ENCODE measurements at places on chromosomes 2 and 18. TPM values are rescaled to one million over a fixed set of nuclear protein-coding genes. Genes with fewer than 3 reads are reported as not detected.

The LRP2 gene
- polyA plus RNA-seq, result 157 TPM

The CAMKMT gene
- 10.8 TPM for polyA plus RNA-seq

The CENPO gene
- 20.1 TPM for polyA plus RNA-seq

The FNDC4 gene
- polyA plus RNA-seq, result 10.9 TPM

The KIF1A gene
- polyA plus RNA-seq, result 7.9 TPM

The PDCL3 gene
- polyA plus RNA-seq, result 29.2 TPM

The DRC1 gene
- polyA plus RNA-seq, result 2.4 TPM

The RAB17 gene
- polyA plus RNA-seq, result 22.6 TPM

The FBXO36 gene
- 6.9 TPM for polyA plus RNA-seq

The CDK5R2 gene
- polyA plus RNA-seq, result 0.06 TPM

The MC4R gene
- 0.13 TPM for polyA plus RNA-seq

- DNase-seq, result no peak
These were observed 63.0 kb upstream of the SPRED2 start for GRCh38 chr2:65495251-65495877.

- DNase-seq, result no peak
These were observed 192.6 kb downstream of the SH3RF3 start for GRCh38 chr2:109321570-109321969.

DNA sequence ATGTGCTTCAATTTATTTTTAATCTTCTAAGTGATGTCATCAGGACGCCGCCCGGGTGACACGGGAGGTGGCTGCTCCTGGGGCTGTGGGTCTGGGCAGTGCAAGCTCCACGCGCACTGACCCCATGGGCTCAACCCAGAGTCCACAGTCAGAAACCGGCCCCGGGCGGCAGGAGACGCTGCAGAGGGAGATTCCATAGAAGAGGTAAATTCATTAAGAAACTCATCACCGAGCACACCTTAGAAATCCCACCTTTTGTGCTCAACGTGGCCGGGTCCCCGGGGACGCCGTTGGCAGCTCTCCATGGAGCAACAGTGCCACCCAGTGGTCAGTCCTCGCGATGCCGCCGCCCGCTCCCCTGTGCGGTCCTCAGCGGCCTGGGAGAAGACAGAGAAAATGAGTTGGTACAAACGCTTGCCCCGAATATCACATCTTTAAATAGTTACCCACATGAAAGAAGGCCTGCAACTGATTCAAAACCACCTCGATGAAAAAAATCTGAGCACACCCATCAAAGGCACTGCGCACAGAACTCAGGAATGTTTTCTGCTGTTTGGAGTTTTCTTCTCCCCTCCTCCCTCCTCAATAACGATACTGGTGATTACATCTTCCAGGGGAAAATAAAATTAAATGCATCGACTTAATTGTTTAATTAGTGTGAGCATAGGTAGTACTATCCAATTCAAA is 92.6 kb downstream of the CMPK2 start:
- DNase-seq, result no peak

- DNase-seq, result no peak
These were observed 69.0 kb upstream of the TAF1B start for GRCh38 chr2:9774266-9774665.

DNA sequence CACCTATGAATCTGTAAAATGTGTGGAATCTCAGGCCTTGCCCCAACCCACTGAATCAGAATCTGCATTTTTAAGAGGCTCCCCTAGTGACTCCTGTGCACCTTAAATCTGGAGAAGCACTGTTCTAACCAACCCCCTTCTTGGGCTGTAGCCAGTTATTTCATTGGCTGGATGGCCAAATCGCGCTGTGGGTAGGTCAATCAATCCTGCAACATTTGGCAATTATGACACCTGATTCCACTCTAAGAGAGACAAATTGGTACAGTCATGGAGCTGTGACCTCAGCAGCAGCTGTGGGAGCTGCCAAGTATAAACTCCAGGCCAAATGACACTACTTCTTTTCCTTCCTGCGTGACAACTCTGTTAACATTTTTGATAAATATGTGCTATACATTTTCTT is 208.7 kb downstream of the CLIP4 start:
- no peak for DNase-seq

GRCh38 chr2:133204421-133204820 is 363.8 kb downstream of the NCKAP5 start:
- no peak for DNase-seq

DNA sequence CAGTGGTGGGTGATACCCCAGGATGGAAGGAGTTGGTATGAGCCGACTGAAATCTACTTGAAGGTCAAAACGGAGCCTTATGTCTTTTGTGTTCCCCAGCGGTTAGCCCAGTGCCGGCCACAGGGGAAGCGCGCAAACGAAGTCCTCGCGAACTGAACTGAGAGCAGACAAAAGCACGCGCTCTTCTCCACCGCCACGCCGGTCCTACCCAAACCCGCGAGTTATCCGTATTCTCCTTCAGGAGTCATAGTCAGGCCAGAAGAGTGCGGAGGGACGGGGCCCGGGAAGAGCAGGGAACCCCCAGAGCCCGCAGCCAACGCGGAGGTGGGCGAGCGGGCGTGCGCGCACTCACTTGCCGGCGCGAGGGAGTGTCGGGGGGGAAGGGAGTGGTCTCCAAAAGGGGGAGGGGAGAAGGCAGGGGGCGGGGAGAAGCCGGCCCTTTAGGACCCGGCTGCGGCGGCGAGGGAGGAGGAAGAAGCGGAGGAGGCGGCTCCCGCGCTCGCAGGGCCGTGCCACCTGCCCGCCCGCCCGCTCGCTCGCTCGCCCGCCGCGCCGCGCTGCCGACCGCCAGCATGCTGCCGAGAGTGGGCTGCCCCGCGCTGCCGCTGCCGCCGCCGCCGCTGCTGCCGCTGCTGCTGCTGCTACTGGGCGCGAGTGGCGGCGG is at the start of gene IGFBP2:
TSS of gene IGFBP2 (plus strand) at position 469 of the 664 bp plus-strand sequence. CDS start at position 573, 104 bp downstream.
- DNase-seq, result no peak

DNA sequence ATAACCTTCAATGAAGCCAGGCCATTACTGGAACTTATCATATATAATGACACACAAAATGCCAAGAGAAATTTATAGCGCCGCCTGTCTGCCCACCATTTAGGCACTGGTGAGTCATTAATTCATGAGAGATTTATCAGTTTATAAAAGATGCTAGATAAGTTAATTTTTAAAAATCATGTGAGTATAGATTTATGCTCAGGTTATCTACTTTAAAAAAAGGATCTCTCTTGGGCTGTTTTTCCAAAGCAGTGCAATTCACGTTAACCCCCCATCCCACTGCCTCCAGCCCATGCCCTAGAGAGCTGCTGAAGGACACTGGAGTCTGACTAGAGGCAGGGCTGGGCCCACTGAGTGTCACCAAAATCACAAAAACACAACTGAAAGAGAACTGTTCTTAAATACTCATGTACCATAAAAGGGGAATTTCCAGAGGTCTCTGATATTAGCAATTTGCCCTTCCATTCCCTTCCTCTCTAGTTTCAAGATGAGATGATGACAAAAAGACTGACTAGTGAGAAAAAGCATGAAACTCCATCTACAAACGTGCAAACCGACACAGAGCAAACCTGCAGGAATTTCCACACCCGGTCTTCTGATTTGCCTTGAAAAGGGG is 160.8 kb downstream of the BCL2 start:
- DNase-seq, result no peak

GRCh38 chr2:8456151-8457091 is 225.4 kb upstream of the ID2 start:
- DNase-seq, result no peak

- DNase-seq, result no peak
These were observed 484.5 kb upstream of the ZNF804A start for GRCh38 chr2:184113696-184114403.

DNA sequence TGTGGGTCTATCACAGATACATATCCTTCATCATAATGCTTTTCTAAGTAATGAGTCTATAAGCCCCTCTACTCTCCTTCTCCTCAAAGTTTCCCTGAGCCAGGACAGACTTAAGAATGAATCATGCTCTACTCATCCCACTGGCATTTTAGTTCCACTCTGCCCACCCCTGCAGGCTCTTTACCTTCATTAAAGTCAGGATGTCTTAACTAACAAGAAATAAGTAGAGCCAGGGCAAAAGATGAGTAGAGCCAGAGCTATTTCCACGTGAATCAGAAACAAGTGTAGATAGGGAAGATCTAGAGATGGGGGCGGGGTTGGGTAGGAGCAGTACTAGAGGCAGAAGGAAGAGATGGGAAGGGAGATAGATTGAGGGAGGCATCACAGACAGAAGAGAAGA is 790.5 kb downstream of the RNF144A start:
- DNase-seq, result no peak

- no peak for DNase-seq
These were observed 8.6 kb upstream of the NEU2 start for GRCh38 chr2:233023761-233024410.

DNA sequence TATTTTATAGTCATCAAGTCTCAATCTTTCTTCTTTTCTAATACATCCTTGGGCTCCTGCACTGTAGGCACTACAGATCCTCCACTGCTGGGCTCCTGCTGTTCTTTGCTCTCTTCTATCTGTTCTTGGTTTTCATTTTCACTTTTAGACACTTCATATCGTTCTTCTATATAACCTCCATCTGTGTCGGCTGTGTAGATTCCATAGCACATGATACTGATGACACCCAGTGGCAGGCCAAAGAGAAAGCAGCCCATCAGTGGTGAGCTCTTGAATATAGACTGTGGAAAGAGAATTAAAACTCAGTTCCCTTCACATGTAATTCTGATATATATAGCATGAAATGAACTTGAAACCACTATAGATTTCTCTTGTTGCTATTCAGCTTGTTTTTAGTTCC is 38.0 kb downstream of the TMX3 start:
- DNase-seq, result no peak

DNA sequence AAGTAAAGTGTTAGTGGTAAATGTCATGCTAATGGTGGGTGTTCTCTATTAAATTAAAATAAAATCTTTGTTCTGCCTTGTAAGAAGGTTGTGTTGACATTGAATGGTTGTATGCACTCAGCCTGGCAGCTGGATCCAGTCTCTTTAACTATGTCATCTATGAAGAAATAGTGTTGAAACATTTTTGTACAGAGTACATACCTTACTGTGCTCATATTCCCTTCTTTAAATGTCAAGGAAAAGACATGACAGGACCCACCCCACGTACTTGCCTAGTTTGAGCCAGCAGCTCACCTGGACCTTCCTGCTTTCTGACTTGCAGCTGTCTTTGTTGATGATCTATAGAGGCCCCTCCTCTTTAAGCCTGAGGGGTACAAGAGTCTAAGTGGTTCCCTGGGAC is 85.6 kb upstream of the ST3GAL5 start:
- no peak for DNase-seq

DNA sequence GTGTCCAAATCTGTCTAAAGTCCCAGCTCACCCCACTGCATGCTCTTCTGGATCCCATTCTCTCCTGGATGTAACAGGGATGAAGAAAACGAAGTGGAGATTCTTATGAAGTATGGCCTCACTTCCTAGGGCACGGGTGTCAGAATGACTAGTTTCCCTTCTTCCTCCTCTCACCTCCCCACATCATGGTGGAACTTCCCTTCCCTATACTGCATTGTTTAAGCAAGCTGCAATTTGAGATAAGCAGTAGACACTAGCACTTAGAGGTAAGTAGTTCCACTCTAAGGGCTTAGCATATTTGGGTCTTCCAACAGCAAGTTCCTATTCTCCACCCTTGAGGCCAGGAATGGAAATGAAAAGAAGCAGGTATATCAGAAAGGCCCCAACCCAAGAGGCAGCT is 29.7 kb downstream of the SLC4A5 start:
- no peak for DNase-seq

DNA sequence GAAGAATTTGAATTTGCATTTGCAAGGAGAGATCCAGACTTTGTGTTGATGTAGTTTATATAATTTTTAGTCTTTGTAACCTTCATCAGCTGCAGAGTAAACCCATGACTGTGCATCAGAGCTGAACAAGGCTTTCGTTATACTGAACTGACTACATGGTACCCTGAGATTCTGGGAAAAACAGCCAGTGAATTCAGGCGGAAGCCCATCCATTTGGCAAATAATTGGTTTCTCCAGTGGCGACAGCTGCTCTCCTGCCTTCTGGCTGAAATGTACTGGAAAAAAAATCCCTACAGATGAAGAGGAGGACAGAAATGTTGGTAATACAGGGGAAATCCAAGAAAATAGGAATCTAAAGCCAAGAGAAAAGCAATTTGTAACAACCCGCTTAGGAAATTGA is 657.5 kb upstream of the CDH7 start:
- no peak for DNase-seq

- DNase-seq, result no peak
These were observed 138.9 kb upstream of the MYCN start for GRCh38 chr2:15801439-15801838.

DNA sequence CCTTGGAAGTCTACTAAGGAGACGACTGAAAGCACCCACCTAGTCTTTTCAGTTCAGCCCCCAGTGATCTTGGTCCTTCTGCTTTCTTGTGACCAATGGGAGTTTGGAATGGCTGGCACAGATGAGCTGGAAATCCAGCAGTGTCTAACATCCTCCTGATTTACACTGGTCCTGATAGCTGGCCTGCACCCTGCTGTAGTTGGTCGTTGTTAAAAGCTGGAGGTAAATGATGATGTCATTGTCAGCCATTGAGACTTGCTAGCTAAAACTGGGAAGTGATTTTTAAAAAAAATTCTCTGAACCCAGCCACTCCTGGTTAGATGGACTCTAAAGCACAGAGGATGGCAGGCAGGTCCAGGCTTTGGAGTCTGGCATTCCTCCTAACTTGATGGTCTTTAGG is 19.3 kb downstream of the CCT7 start:
- no peak for DNase-seq

- no peak for DNase-seq
These were observed 275.0 kb downstream of the TNS1 start for GRCh38 chr2:217727801-217728200.

DNA sequence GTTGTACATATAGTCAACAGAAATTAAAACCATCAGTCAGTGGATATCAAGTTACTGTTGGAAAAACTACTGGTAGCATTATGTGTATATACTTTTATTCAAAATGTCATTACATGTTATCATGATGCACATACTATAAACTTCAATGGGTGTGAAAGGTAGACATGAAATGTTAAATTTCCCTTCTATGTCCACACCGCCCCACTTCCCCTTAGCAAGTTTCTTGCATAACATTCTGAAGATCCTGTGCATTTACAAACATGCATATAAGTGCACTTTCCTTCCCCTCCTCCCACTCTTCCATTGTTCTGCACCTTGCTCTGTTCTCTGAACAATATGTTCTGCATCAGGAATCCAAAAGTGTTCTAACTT is 16.6 kb upstream of the HK2 start:
- no peak for DNase-seq
